Spinal cord (tissue), 10 donors: ENCODE measurements at places on chromosomes 6 and 20.
A peak's percentile ranks its signal among the peaks of the same experiment; 100 is the strongest.

DNA sequence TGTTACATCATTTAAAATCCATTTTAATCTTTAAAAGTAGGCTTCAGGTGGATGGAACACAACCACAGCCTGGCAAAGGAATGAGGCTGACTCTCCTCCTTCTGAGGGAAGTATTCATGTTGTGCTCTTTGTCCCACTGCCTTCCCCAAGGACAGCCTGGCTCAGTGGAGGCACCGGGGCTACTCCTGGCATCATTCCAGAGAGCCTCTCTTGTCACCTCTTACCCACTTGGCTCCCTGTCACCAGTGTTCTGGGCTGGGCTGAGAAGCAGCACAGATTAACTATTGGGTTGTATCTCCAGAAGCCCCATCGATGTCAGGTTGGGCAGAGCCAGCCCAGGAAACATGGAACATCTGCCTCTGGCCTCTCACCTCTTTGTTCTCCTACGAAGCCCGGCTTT is 10.7 kb upstream of the TP53INP2 start:
- no peak for DNase-seq

- DNase-seq, result no peak
Observed at GRCh38 chr6:57432157-57432556, 114.7 kb downstream of the PRIM2 start.

GRCh38 chr6:5079692-5080091 is 5.4 kb upstream of the PPP1R3G start:
- no peak for DNase-seq

- DNase-seq, result no peak
Observed at GRCh38 chr6:35468980-35469750, 964 bp downstream of the RPL10A start.

- DNase-seq, result no peak
Observed at GRCh38 chr6:25670793-25671513, 18.9 kb downstream of the SCGN start.

DNA sequence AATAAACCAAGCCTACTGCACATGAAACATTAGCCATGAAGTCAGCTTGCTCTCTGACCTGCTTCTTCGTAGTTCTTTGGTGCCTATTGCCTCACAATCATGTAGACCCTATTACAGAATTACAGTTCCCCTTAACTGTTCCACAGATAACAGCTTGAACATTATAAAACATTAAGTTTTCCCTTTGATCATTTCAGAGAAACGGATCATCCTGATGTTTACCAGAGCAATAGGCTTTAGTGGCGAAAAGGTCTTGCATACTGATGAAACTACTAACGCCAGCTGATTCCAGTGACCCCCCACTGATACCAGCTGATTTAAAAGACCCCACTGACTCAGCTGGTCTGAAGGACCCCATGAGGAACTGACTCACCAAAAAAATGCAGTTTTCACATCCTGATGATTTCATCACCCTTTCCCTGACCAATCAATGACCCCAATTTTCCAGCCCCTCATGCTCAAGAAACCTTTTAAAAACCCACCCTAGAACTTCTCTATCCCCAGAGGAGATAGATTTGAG is 39.4 kb upstream of the MLIP start:
- DNase-seq, result no peak

DNA sequence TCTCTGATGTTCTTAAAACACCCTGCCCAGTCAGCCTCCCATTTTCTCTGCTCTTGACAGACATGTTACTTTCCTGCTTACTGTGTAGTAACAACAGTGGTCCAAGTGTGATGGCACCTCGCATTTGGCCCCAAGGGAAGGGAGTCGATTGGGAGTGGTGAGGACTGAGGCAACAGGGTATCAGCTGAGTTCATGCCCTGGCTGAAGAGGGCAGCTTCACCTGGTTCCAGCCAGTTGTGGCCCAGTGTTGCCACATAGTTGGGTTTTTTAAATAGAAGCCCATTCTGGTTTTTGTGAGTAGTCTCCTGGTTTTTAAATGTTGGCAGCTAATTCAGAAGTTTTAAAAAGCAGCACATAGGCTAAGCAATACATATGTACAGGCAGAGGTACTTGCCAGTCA is 37.2 kb downstream of the ARFGEF2 start:
- DNase-seq, result no peak

- no peak for DNase-seq
Observed at GRCh38 chr6:45655745-45656476, 278.2 kb upstream of the SUPT3H start.

DNA sequence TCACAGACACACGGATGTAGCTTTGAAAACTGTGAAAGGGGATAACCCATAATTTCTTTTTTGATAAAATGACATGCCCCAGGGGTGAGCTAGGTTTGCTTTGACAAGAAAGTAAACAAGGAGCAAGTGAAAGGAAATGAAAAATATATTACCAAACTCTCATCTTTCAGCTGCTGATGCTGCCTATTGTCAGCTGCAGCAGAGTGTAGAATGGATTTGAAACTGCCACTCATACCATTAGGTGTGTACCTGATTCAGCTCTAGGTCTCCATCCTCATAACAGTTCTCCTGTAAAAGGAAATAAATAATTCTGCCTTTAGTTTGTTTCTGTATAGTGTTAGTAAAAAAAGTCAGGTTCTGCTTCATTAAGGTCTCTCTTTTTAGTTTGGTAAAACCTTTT is 415.1 kb upstream of the MARCKS start:
- DNase-seq, result no peak

- no peak for DNase-seq
Observed at GRCh38 chr6:49637350-49637731, 702 bp upstream of the RHAG start.

GRCh38 chr6:151196555-151196954 is 43.2 kb upstream of the AKAP12 start:
- DNase-seq, result no peak

DNA sequence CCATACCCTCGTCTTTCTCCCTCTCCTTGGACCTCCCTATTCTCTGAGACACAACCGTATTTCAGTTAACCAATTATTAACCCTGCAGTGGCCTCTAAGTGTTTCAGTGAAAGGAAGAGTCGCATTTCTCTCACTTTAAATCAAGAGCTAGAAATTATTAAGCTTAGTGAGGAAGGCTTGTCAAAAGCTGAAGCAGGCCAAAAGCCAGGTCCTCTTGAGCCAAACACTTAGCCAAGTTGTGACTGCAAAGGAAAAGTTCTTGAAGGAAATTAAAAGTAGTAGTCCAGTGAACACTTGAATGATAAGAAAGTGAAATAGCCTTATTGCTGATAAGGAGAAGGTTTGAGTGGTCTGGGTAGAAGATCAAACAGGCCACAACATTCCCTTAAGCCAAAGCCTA is 58.3 kb downstream of the SNX9 start:
- no peak for DNase-seq

- no peak for DNase-seq
Observed at GRCh38 chr20:4740774-4741431, 19.2 kb downstream of the PRND start.

DNA sequence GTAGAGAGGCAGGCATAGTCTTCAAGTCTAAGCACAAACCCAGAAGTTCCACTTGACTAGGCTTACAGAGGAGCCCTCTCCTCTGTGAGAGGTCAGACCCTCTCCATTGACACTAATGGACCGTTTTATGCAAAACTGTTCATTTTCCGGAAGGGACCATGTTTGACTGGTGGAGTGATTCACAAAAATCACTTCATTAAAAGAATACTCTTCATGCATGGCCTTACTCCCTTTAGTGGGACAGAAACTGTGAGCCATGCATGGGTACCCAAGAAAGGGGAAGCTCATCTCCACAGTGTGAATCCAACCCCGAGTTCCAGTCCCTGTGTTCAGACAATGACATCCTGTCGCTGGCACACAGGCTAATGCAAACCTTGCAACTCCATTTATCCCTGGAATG is 63.2 kb downstream of the OLIG3 start:
- no peak for DNase-seq

GRCh38 chr20:62055106-62055861 is 10.4 kb downstream of the TAF4 start:
- no peak for DNase-seq

- DNase-seq, result no peak
Observed at GRCh38 chr20:17825960-17826843, 126.4 kb downstream of the BANF2 start.

DNA sequence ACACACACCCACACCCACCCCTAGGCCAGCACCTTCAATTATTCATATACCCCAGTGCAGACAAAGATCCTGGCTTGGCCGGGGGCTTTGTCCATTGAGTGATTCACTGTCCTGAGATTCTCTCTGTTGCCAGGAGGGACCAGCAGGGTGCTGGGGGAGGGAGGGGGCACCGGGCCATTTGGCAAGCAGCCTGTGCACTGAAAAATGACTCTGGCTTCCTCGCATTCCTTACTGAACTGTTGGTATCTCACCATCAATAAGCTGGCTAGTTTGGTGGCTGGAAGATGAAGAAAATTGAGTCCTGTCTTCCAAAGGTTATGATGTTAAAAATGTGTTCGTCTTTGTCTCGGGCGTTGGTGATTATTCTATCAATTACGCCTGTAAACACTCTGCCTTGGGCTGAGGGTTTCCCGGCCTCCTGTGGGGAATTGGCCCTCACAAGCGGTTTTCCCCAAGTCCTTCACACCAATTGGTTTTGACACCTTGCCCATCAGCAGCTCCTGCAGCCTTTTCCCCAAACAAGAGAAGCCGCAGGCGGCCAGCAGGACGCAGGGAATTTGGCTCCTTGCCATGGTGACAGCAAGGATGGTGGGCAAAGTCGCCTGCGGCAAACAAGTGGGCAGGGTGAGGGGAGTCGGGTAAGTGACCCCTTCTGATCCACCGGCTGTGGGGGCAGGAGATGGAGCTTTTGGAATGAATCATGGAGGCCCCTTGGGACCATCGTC is 4.9 kb downstream of the VSTM2L start:
- peak; percentile 71 for DNase-seq

DNA sequence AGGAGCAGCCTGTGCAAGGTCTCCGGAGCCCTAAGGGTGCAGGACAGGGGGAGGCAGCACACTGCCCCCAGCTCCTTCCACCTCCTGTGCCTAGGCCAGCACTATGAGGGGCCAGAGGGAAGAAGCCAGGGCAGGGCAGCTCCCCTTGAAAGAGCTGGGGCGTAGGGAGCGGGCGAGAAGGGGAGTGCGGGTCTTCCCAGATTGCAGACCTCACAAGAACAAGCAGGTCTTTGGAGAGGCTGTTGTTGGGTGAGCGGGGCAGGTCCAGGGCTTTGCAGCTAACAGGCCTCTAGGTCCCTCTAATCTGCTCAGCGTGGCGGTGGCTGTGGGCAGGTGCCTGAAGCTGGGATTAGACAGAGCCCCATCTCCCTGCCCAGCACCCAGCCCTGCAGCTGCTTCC is 22.4 kb upstream of the CST1 start:
- no peak for DNase-seq

DNA sequence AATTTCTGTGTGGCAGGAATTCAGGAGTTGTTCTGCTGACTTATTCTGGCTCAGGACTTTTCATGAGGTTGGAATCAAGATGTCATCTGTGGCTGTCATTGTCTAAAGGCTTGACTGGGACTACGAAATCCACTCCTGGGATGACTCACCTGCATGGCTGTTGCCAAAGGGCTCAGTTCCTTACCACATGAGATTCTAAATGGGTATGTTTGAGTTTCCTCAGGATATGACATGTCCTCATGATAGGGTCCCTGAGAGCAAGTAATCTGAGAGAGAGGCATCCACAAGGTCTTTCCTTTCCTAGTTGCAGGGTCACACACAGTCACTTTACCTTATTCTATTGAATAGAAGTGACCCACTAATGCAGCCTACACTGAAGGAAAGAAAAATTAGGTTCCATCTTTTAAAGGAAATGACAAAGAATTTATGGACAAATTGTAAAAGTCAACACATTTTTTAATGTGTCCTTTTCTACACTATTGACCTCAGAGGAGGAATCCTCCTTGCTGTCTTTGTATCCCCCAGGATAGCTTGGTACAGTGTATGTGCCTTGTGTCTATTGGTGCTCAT is 1025.0 kb upstream of the GJE1 start:
- DNase-seq, result no peak

- no peak for DNase-seq
Observed at GRCh38 chr6:169812257-169812644, 60.8 kb downstream of the ERMARD start.

DNA sequence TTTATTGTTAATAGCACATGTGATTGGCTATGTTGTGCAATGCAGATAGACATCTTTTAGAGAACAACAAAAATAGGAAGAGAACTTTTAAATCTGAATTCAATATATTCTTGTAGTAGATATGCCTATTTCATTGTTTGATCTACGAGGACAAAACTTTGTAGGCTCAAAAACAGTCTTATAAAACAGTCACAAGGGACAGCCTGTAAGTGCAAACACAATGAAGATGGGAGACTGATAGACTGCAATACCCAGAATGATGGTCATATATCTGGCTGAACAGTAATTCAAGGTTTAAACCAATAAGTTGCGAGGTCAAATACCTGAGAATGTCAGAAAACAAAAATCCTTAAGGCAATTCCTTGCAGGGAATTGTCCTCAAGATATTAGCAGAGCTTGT is 1342.9 kb upstream of the ADGRB3 start:
- no peak for DNase-seq

GRCh38 chr20:33537608-33538007 is 47.7 kb downstream of the CBFA2T2 start:
- DNase-seq, result no peak

DNA sequence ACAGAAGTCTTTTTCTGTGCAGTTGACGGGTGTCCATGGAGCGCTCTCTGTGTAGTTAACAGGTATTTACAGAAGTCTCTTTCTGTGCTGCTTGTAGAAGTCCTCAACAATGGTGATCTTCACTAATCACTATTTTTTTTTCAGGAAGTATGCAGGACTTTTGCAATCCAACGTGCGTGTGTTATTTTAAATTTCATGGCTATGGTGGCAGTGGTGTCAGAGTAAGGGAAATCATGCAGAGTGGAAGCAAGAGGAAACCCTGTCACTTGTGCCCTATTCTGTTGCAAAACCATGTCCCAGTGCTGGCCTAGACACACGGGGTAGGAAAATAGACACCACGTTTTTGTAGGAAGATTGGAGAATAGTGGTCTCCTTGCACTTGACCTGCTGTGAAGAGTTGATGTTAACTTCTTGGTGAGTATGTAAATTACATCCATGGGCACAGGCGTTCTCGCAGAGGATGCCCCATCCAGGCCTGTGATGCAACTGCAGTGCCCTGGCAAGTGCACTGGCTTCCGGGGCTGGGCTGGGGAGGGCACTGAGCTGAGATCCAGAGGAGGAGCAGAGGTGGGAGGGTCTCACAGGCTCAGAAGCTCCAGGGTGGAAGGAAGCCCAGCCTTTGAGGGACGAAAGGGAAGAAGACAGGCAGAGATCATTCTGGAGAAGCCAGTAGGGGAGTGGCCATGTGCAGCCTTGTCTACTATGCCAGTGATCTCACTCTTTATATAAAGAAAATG is 146.5 kb downstream of the SYCP2 start:
- no peak for DNase-seq

- no peak for DNase-seq
Observed at GRCh38 chr6:168060521-168060931, 18.5 kb downstream of the FRMD1 start.

GRCh38 chr6:119296036-119297035 is 53.2 kb downstream of the MAN1A1 start:
- no peak for DNase-seq

- no peak for DNase-seq
Observed at GRCh38 chr6:2921520-2922115, 18.5 kb upstream of the SERPINB9 start.

- DNase-seq, result no peak
Observed at GRCh38 chr6:24107294-24107693, 18.7 kb upstream of the NRSN1 start.

GRCh38 chr6:38933426-38933825 is 115.2 kb upstream of the GLP1R start:
- no peak for DNase-seq

GRCh38 chr20:17810062-17810631 is 110.4 kb downstream of the BANF2 start:
- DNase-seq, result peak; percentile 33

- no peak for DNase-seq
Observed at GRCh38 chr6:168988801-168989200, 264.8 kb downstream of the THBS2 start.

- DNase-seq, result no peak
Observed at GRCh38 chr20:59289994-59290393, 10.4 kb upstream of the EDN3 start.
